ENCODE measurements at places on chromosomes 6 and 20. TPM values are rescaled to one million over a fixed set of nuclear protein-coding genes. Genes with fewer than 3 reads are reported as not detected.

Gene DLK2
- 8.1 TPM for polyA plus RNA-seq

Gene KHDRBS2
- not detected for polyA plus RNA-seq

DNA sequence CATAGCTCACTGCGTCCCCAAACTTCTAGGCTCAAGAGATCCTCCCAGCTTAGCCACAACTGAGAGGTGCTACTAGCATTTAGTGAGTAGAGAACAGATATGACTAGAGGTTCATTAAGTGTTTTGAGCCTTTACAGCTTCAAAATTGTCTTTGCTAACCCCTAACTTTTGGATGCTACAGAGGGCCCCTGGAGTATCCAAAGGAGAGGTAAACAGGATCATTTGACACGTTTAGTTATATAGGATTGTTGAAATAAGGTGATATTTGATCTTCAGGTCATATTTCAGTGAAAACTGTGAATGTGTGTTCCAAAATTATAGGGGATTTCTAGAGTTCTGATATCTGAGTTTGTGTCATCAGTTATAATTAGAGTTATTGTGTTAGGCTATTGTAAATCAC, 19.2 kb upstream of the HFE start:
- peaks cover 8% of the 10 kb centered on the region for H3K4me1 ChIP-seq

GRCh38 chr6:98092331-98092730, 742.0 kb upstream of the POU3F2 start:
- H3K4me1 ChIP-seq, result no peaks in the 10 kb centered on the region
- no peaks in the 10 kb centered on the region for H3K36me3 ChIP-seq
- H3K27ac ChIP-seq, result no peak overlapping the region
- H3K4me3 ChIP-seq, result no peak overlapping the region

DNA sequence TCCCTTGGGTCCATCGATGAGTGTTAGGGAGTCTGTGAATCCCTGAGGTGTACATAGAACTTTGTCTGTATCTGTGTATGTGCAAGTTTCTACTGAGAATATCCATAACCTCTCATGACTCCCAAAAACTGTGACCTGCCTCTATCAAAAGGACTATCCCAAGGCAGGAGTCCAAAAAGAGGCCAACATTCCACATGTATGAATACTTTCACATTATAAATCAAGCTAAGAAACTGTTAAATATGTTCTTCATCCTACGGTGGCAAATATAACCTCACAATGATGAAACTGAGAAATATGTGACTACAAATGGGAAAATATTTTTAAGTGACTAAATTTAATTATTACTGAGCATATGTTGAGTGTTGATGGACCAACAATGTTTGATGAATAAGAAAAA, 16.1 kb upstream of the STX11 start:
- H3K4me1 ChIP-seq, result no peaks in the 10 kb centered on the region
- no peaks in the 10 kb centered on the region for H3K27me3 ChIP-seq
- no peaks in the 10 kb centered on the region for H3K36me3 ChIP-seq
- H3K27ac ChIP-seq, result no peak overlapping the region
- no peak overlapping the region for H3K4me3 ChIP-seq

DNA sequence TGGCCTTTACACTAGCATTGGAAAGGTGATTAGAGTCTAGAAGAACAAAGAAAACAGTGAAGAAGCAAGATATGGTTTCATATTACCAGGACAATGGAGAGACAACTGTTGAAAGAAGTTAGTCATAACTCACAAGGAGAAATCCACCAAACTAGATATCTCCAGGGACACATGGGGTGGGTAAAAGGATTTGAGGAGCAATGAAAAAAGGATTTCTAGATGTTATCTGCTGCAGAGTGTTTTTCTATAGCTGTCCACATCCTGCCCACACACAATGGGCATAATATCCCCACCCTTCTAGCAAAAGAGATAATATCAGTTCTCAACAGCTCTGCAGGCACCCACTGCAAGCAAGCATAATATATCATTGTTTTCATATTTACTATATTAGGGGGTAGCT, 303.1 kb downstream of the HAO1 start:
- H3K27me3 ChIP-seq, result no peaks in the 10 kb centered on the region
- DNase-seq, result no peak
- H3K27ac ChIP-seq, result no peak overlapping the region
- H3K4me1 ChIP-seq, result no peaks in the 10 kb centered on the region

DNA sequence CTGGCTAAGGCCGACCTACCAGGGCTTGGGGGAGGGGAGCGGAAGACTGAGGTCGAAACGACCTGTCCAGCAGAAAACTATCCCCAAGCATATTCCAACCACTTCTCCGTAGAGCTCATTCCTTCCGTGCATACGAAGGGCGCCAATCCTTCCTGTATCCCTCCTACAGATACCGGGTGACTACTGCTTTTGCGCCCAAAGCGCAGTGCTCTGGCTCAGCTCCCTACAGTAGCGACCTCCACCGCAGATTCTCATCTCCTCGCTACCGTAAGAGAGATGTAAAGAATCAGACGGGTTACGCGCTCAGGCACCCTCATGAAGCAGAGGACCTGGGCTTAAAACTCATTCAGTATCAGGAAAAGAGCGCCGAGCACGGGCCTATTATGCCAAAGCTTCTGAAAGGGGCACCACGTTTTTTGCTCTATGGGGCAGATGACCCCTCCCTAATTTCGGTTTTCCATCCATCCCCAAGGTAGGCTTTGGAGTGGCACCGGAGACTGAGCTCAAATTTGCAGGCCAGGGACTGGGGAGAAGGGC, 563 bp upstream of the NNAT start:
- H3K27me3 ChIP-seq, result no peaks in the 10 kb centered on the region
- peaks cover 95% of the 10 kb centered on the region for H3K4me1 ChIP-seq
- H3K27ac ChIP-seq, result no peak overlapping the region
- no peak for DNase-seq

Measured in heart left ventricle (tissue), 16 donors.